ENCODE measurements at places on chromosomes 11 and 22.

- no peak for DNase-seq
These were observed 78.0 kb downstream of the TSPAN18 start for GRCh38 chr11:44804449-44805437.

DNA sequence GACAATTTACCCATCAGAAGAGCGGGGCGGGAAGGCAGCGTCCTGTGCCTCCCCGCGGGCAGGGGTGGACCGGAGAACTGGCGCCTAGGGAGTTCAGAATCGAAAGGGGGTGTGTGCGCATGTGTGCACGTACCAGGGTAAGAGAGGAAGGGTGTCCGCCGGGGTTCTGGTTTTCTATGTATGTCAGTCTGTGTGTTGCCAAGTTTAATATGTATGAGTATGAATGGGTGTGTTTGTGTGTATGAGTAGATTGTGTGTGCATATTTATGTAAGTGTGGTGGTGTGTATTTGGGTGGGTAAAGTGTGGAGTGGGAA is 2.0 kb downstream of the KCNC1 start:
- no peak for DNase-seq

DNA sequence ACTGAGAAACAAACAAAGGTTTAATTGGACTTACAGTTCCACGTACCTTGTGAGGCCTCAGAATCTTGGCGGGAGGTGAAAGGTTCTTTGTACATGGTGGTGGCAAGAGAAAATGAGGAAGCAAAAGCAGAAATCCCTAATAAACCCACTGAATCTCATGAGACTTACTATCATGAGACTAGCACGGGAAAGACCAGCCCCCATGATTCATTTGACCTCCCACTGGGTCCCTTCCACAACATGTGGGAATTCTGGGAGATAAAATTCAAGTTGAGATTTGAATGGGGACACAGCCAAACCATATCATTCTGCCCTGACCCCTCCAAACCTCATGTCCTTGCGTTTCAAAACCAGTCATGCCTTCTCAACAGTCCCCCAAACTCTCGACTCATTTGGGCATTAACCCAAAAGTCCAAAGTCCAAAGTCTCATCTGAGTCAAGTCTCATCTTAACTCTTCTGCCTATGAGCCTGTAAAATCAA is 617.4 kb downstream of the CNTN5 start:
- no peak for DNase-seq

DNA sequence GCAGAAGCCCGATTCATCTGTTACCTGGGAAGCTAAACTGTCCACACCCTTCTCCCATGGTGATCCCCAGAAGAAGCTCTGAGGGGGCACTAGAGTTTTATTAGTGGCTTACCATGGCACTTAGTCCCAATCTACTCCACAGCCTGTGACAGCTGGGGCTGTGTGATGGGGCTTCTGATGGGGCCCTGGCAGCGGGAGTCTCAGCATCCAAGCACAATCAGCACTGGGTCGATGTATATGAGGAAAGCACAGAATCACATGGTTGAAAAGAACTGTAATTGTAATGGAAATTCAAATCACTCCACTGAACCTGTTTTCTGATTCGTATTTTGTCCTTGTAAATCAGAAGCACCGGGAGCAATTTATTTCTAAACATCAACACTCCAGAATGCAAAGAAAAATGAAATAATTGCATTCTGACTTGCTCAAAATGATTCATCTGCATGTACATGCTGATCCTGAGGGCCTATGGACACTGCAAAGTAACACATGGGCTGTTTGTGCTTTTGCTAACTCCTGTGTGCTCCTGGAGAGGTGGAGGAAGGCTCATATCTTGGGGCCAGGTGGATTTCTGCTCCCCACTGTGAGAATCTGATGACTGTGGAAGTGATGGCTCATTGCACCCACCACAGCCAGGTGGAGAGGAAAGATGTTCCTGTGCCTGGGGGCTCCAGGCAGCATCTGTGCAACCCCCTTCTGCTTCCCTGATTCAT is 203.0 kb downstream of the KIRREL3 start:
- no peak for DNase-seq

DNA sequence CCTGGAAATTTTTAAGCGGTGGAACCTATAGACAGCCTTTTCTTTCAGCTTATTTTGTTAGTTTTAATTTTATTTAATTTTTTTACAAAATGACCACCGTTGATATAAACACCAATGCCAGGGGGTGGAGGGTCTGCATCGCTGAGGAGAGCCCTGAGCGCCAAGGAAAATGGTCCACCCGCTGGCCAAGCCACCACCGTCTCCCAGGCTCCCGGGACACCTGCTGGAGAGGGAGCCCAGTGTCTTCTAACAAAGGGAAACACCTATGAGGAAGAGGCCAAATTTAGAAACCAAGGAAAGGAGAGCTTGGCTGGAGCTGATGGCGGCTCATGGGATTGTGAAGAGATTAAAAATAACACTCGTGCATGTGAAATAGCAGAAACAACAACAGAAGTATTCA is 288 bp upstream of the KRTAP5-8 start:
- no peak for DNase-seq

DNA sequence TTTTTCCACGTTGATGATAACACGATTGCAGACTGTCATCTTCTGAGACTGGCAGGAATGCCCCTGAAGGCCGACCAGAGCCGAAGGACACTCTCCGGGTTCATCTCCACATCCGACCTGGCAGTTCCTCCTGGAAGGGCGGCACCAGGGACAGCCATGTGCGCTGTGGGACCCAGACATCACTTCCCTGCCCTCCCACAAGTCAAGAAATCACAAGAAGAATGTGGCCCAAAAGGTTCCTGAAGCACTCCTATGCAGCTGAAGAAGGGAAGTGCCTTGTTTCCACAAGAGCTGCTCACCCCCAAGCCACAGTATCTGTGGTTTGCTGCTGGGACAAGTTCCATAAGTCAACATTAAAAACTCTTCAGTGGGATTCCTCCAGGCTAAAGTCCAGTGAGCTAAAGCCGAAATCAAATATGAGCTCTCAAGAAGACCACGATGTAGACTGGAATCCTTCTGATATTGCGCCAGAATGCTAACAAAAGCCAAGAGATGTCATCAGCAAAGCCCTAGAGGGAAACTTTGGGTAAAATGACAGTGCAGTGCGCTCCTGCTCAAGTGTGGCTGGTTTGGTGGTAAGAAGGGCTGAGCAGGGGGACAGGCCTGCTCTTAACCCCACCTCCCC is 21.2 kb downstream of the PACSIN2 start:
- DNase-seq, result no peak

DNA sequence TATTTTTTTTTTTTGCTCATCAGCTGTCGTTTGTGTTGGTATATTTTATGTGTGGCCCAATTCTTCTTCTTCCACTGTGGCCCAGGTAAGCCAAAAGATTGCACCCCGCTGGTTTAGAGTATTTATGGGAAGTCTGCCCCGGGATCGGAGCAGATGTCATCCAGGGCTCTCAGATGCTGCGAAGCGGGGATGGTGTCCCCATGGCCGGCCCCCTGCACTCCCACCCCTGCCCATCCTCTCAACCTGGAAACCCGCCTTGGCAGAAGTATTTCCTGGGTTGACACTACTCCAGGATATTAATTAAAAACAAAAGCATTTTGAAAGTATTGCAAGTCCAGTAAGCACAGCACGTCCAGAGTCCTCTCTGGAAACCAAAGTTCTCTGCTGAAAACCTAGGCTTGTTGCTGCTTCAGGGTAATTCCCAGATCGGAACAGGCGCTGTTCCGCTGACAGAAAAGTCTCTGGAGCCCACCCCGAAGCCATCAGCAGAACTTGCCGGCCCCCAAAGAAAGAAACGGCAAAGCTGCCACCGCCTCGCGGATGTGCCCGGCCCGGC is 833 bp downstream of the SCUBE2 start:
- no peak for DNase-seq

- DNase-seq, result no peak
These were observed 62.2 kb downstream of the DKK3 start for GRCh38 chr11:11946180-11946579.

DNA sequence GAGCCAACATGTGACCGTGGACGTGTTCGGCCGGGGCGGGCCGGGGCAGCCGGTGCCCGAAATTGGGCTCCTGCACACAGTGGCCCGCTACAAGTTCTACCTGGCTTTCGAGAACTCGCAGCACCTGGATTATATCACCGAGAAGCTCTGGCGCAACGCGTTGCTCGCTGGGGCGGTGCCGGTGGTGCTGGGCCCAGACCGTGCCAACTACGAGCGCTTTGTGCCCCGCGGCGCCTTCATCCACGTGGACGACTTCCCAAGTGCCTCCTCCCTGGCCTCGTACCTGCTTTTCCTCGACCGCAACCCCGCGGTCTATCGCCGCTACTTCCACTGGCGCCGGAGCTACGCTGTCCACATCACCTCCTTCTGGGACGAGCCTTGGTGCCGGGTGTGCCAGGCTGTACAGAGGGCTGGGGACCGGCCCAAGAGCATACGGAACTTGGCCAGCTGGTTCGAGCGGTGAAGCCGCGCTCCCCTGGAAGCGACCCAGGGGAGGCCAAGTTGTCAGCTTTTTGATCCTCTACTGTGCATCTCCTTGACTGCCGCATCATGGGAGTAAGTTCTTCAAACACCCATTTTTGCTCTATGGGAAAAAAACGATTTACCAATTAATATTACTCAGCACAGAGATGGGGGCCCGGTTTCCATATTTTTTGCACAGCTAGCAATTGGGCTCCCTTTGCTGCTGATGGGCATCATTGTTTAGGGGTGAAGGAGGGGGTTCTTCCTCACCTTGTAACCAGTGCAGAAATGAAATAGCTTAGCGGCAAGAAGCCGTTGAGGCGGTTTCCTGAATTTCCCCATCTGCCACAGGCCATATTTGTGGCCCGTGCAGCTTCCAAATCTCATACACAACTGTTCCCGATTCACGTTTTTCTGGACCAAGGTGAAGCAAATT is 1.8 kb downstream of the FUT4 start:
- DNase-seq, result no peak

DNA sequence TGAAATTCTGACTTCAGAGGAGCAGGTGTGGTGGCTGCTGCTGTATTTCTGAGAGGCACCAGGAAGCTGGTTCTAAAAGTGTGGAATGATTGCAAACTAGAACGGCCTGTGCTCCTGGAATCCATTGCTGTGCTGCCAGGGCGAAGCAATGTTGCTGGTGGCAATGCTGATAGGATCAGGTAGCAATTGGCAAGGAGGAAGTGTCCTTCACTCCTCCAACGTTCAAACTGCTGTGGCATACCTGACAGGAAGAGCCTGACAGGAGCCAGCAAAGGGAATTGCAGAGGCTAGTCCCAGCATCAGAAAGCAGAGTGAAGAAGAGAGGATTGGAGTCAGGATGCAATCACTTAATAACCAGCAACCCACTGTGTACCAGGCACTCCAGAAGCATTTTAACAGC is 118.2 kb downstream of the FAR1 start:
- peak; percentile 58 for DNase-seq

- DNase-seq, result no peak
These were observed 3.2 kb downstream of the FUT4 start for GRCh38 chr11:94546886-94547285.

DNA sequence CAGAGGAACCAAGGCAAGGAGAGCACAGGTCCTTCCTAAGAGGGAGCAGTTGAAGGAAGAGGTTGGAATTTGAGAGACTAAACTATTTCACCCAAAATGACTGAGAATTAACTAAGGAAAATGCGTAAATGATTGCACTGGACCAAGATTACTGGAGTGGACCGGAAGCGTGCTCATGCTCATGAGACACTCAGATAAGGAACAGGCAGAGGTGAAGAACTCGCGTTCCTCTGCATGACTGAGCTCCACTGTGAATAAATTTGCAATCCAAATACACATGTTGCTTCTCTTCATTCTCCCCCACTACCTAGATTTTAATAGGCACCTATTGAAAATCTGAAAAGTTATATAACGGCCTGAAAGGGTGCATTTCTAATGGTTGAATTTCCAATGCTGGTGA is 207.0 kb downstream of the KIRREL3 start:
- no peak for DNase-seq

- DNase-seq, result no peak
These were observed 25.2 kb downstream of the GDPD4 start for GRCh38 chr11:77276271-77276670.

DNA sequence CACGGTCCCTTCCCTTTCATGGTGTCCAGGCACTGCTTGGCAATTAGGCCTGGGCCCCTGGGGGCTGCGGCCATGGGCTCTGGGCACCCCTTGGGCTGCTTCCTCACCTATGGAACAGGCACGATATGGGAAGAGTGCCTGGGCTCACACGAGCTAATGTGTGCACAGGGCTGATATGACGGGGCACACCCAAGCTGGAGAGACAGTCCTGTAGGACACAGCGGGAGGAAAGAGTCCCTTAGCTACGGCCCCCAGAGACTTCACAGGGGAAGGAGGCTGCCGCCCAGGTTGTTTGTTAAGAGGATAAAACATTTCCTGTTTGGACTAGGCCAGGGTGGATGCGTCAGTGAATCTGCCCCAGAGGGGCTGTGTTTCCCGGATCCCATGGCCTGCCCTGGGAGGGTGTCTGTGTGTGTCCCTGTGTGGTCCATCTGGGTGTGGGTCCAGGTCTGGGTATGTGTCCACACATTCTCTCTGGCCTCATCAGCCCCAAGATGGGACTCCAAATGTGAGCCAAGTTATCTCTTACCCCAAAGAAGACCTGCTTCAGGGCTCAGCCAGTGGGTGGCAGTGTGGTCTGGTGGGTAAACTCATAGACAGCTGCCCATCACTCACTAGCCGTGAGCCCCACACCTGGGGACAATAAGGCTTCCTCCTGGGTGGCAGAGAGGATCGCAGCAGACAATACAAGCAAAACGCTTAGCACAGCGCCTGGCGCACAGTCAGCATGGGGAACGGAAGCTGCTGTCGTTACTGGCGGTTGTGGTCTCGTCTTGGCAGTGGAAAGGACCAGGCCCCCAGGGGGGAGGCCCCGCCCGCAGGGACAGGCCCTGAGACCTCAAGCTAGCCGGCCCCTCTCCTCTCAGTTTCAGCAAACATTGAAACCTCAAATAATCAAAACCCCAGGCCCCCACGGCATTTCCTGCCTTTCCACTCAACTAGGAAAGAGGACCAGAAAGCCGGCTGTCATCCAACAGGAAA is 3.2 kb upstream of the EMID1 start:
- peak; percentile 41 for DNase-seq

- no peak for DNase-seq
These were observed 717.9 kb downstream of the OPCML start for GRCh38 chr11:132814410-132814809.

DNA sequence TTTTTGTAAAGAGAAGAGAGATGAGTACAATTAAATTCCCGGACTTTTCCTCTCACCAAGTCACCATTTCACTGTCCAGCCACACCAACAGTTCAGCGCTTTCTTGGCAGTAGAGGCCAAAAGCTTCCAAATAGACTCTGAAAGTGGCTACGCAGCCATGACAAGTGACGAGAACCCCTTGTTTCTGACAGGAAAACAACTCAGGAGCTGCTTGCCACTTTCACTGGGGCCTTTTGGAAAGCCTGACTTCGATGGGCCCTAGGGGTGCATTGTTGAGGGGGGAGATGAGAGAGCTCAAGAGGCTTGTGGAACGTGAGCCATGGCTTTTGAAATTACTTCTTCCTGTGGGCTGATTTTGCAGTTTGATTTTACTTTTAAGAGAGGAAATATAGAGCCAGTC is 422.1 kb upstream of the FAT3 start:
- DNase-seq, result no peak
